ENCODE measurements at places on chromosomes 3 and 15.

GRCh38 chr15:47398132-47398531, 319.2 kb upstream of the SEMA6D start:
- DNase-seq, result no peak

DNA sequence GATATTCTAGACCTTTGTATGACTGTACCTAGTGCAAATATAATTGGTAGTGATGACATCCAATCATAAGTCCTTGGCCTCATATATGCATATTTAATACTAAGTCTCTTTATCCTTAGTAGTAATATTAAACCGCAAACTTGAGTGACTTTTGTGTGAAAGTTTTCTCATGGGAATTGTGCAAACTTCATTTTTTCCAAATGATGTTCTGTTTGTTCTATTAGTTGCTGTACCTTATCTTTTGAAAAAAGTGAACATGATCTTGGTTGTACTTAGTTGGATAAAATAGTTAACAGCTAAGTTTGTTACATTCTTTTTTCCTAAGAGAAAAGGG, 43.2 kb downstream of the TMEM45A start:
- DNase-seq, result no peak

DNA sequence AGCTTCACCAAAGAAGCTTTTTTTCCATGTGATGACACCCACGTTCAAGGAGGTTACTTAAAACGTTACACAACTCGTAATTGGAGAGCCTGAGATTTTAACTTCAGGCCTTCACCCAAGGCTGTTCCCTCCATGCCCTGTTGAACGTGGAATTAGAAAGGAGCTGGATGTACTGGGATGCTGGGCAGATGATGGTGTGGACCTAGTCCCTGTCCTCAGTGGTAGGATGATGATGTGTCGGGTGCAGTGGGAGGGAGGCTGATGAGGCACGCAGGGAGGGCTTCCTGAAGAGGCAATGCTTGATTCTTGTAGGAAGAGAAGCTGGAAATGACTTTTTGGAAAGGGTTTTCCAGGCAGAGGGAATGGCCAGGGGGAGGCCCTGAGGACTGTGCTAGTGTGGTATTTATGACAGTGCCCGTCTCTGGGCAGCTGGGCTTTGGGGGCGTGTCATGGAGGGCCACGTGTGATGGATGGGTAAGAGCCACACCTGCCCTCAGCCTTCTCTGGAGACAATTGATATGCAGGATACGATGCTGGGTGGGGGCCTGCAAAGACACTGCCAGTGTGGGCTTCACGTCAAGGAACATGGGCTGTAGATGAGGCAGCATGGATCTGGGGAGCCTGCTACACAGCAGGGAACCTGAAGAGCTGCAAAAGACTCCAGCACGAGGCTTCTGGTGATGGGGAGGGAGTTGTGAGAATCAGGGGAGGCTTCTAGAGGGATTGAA, 15.3 kb downstream of the SYNM start:
- no peak for DNase-seq

DNA sequence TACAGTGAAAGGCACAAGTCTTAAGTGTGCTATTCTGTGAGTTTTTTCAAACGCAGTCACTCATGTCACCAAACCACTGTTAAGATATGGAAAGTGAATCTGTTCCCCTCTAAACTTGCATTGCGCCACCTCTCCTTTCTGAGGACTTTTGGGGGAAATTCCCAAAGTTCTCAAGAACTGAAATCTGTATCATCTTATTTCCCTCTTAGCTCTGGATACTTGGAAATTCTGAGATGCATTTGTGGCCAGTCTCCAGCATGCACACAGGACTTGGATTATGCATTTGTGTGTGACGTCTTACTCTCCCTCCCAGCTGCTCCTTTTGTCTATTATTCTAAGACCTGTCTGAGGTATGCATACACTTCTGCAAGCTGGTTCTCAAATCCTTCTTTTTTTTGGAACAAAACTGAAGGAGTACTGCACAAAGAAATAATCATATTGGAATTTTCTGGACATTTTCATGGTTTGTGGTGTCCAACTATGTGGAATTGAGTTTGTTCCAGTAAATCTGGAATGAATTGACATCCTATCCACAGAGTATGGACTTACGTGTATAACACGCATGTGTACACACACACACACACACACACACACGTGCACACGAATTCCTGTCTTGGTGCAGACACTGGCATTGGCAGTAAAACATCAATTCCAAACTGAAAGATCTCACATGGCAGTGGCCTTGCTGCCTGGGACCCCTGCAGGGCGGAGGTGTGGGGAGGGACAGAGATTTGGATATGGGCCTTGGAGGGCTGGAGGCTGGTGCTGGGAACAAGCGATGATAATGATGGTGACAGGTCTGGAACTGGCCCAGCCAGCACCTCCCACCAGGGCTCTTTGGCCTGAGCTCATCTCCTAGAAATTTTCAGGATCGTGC, 8.2 kb upstream of the LCTL start:
- DNase-seq, result no peak

DNA sequence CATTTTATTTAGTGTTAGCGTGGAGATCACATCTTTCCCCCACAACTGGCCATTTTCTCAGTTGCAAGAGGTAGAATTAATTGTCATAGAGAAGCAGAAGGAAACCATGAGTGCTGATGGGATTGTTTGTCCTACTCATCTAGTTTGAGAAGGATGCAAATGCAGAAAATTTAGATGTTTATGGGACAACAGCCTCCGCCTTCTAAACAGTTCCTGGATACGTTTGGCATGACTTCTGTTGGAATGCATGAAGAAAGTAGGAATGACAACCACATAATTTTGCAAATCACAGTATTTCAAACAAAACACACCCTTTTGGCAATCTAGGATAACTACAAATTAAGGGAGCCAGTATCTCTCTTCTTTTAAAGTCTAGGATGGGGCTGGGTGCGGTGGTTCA, 240.1 kb upstream of the SUCLG2 start:
- DNase-seq, result no peak

DNA sequence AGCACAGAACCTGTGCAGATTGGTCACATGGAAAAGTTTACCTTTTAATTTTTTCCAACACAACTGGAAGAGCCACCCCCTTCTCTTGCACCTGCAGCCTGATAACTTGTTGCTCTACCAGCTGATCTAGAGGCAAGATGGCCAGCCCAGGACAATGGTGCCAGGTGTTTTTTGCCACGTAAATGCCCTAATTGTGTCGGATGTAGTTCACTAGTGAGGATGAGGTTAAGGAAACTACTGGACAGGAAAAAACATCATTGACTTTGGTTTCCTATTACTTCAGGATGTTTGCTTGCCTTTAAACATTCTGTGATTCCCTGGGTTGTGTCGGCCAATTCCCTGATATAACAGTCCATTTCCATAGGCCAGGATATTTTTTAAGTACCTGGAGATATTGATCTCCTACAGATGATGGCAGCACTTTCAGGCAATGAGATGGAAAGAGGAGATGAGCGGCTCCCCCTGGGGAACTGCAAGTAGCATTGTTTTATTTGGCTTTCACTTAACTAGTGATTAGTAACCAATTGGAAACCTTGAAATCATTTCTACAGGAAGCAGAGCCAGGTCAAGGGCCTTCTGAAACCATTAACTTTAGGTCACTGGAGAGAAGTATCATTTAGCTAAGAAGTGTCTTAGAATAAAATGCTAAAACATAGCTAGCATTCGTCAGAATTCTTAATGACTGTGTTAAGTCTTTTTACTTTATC, 72.5 kb downstream of the OSBPL10 start:
- DNase-seq, result no peak

DNA sequence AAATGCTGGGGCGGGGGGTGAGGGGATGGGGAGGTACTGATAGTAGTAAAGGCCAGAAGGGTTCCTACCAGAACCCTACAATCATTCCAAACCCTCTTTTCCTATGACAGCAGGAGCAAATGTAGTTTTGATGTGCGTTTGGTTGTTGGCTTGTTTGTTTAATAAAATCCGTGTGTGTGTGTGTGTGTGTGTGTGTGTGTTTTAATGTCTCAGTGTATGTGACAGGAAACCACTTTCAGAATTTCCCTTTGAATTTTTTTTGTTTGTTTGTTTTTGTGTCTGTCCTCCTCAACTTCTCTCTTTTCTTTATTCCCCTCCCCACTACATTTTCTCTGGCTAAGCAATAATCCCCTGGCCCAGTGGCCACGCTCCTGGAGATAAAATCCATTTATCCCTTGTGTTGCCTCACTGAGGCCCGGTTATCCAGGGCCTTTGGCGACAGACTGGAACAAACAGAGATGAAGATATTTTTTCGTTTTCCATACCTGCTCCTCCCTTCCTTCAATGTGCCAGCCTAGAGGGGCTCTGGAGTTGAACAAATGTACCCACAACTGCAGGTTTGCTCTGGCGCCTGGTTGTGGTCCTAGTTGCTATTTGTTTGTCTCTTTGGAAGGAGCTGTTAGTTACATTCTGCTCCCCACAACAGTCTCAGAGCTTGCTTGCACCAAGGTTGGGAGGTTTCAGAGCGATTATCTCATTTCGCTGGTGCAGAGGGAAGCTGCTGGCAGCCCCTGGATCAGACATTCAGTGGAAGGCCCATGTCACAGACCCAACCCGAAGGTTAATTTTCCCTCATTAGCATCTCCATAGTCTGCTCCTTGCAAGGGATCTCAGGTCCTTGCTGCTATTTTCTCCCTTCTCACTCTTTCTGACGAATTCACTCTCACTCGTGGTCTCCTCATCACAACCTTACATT, 17.9 kb downstream of the NR2F2 start:
- no peak for DNase-seq

DNA sequence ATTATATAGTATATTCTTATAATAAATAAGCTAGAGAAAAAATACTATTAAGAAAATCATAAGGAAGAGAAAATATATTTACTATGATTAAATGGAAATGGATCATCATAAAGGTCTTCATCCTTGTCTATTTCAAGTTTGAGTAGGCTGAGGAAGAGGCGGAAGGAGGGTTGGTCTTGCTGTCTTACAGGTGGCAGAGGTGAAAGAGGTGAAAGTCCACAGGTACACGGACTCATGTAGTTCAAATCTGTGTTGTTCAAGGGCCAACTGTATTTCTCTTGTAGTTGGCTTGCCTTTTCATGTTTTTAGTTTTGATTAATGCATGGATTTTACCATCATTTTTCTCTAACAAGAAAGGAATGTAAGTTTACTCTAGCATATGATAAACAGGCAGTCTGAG, 41.7 kb downstream of the PDCD6IP start:
- DNase-seq, result no peak

- no peak for DNase-seq
These were observed 12.6 kb downstream of the CEP152 start for GRCh38 chr15:48798319-48798718.

GRCh38 chr3:124258057-124258500, 266.2 kb upstream of the ROPN1 start:
- DNase-seq, result no peak

DNA sequence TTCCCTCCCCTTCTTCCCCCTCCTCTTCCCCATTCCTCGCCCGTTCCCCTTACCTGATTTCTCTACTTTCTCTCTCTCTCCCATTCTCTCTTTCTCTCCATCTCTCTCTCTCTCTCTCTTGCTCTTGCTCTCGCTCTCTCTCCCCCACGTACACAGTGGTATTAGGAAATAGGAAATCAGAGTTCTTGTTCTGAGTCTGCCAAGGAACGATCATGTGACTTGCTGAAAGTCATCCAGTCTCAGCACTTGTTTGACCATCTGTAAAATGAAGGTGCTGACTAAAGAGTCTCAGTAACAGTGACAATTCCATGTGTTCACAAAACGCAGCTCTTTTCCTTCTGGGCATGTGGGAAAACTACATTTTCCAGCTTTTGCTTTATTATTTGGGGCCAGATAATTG, 445.0 kb upstream of the TGFBR2 start:
- DNase-seq, result no peak

DNA sequence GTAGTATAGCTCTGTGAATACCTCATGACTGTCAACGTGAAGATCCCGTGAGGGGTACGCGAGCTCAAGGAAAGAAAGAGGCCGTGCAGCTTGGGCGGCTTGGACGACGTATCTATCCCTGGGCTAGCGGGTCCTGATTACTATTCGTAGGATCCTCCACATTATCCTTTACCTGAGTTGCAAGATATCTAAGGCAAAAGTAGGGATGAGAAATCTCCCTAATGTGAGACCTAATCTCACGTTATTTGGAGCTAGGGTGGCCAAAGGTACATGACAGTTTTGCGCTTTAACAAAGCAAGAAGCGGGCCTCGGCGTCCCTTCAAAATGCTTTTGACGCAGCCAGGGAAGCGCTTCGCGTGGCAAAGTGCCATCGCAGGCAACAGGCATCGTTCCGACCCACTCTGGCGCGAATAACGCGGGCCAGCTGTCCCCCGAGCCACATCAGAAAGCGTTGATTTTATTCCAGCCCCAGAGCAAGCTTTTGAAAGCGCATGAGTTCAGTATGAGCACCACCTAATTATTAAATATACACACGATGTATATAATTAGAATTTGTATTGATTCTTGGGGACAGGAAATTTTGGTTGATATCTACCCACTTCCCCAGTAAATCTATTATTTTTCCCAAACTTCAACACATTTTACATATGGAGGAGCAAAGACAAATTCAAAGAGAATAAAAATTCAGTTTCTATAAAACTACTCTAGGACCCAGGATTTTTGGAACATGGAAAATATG, 2.5 kb upstream of the EOMES start:
- no peak for DNase-seq

DNA sequence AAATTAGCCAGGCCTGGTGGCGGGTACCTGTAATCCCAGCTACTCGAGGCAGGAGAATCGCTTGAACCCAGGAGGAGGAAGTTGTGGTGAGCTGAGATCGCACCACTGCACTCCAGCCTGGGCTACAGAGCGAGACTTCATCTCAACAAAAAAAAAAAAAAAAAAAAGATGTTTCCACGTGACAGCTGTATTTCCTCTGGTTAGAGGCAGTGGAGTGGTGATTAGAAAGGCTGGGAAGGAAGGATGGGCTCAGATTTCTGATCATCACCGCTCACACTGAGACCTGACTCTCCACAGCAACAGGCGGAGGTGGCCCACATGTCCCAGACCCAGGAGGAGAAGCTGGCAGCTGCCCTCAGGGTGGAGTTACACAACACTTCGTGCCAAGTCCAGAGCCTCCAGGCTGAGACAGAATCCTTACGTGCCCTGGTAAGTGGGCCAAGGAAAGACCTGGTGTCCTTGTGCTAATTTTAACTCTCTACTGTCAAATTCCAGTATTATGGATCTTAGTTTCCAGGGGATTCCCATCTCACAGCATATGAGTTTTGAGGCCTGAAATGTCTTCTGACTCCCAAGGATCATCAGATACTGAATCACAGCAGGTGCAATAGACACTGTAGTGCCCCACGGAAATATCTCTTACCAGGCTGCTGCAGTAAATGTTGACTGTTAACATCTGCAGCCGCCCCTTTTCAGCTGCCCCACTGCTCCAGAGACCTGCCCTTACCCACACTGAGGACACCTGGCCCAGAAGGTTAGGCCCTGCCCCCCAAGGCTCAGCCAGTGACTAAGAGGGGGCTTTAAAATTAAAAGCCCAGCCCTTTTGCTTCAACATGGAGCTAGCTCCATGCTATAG, 66.9 kb downstream of the BFSP2 start:
- no peak for DNase-seq

GRCh38 chr3:27486336-27486735, 2.2 kb upstream of the SLC4A7 start:
- DNase-seq, result no peak
